ENCODE measurements at places on chromosomes 11 and 22.

- no peak for DNase-seq
These were observed 2.2 kb upstream of the DDX10 start for GRCh38 chr11:108662700-108663099.

DNA sequence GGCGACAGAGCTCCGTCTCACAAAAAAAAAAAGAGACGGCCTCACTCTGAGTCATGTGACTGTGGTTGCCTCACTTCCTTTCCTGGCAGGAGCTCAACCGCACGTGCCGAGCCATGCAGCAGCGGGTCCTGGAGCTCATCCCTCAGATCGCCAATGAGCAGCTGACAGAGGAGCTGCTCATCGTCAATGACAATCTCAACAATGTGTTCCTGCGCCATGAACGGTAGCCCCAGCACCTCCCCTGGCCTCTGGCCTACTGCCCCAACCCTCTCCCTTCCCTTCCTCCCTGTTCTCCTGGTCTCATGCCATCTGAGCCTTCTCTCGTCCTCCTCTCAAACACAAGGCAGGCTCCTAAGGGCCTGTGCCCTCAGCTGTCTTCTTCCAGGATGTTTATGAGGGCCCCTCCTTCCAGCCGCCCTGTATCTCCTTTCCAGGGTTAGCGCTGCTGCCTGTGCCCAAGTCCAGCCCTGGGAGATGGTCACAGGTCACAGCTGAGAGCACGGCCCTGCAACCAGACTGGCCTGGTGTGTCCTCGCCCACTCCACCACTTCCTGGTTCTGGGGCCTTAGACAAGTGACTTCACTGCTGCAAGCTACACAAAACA is 30.7 kb downstream of the TOM1 start:
- DNase-seq, result no peak

DNA sequence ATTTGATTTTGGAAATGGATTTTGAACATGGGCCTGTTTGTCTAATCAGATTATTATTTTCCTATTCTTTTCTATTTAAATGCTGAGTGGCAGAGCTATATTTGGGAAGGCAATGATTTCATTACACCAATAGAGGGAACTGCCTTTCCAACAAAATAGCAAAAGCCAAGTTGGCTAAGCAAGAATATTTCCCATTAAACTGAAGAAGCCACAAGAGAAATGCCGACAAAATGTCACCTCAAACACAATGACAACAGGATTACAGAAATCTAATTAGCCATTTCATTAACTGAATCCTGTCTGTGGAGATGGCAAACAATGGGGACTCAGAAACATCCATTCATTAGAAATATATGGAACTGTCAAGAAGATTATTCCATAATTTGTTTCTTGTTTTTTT is 1593.1 kb upstream of the RAG2 start:
- DNase-seq, result no peak

DNA sequence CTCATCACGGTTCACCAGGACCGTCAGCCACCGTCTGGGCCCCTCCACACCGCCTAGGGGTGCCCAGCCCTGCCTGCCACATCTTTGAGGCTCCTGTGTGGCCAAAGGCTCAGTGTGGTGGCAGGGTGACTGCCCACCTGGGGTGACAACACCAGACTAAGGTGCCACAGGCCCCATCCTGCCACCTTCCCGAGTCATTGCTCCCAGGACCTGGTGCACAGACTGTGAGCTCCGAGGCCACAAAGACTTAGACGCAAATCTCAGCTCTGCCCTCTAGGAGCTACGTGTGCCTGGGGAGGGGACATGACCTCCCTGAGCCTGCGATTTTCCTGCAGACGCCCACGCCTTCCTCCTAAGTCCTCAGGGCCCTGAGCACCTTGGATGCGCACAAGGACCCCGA is 36.5 kb downstream of the KIAA0930 start:
- DNase-seq, result no peak

DNA sequence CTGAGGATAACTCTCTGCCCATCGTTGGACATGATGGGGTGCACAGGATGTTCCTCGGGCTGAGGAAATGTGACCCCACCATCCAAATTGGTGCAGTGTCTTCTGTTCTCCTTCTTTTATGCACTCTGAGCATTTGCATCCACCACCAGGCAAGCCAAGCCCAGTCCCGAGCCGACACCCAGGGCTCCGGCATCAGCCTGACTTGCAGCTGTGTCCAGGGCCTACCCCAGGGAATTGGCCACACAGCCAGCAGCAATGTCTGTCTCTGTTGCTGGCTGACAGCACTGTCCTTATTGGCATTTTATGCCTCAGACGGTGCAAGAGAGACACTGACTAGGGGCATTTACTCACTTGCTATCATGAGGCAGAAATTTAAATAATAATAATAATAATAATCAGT is 25.4 kb upstream of the CPT1A start:
- DNase-seq, result no peak

GRCh38 chr11:16953663-16954062 is 60.6 kb downstream of the PLEKHA7 start:
- no peak for DNase-seq

GRCh38 chr11:76984743-76985142 is 49.5 kb upstream of the B3GNT6 start:
- peak; percentile 28 for DNase-seq

DNA sequence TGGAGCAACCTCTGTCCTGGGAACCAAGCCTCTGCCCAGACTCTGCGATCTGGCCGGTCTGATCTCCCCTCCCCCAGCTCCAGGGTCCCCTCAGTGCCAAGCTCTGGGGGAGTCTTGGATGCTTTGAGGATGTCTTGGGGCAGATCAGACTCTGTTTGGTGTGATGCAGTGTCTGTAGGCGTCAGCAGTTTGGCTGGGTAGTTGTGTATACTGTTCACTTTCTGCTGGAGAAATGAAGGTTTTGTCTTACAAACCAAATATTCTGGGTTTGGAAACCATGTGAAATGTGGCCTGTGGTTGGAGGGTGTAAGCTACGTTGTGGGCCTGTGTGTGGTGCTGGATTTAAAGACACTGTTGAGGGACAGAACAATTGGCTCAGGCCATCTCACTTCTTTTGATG is 4.6 kb downstream of the INSC start:
- DNase-seq, result no peak

- peak; percentile 63 for DNase-seq
These were observed 20.2 kb upstream of the CALCB start for GRCh38 chr11:15053191-15053685.

GRCh38 chr11:69515271-69516245 is 34.1 kb downstream of the LINC01488 start:
- DNase-seq, result no peak

- no peak for DNase-seq
These were observed 152.6 kb downstream of the BARX2 start for GRCh38 chr11:129528296-129528695.

DNA sequence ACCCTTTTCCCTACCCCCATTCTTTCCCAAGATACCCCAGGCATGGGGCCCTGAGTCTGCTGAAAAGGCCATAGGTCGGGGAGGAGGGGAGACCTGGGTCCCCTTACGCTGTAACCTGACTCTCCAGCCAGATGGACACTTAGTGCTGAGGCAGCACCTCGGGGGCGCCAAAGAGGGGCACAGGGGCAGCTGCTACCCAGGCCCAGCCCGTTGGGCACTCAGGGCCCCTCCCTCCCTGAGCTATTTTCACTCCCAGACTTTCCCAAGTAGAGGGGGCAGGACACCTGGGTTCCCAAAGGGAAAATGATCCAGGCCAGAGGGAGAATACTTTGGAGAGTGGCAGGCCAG is 933 bp downstream of the ACTN3 start:
- DNase-seq, result no peak

DNA sequence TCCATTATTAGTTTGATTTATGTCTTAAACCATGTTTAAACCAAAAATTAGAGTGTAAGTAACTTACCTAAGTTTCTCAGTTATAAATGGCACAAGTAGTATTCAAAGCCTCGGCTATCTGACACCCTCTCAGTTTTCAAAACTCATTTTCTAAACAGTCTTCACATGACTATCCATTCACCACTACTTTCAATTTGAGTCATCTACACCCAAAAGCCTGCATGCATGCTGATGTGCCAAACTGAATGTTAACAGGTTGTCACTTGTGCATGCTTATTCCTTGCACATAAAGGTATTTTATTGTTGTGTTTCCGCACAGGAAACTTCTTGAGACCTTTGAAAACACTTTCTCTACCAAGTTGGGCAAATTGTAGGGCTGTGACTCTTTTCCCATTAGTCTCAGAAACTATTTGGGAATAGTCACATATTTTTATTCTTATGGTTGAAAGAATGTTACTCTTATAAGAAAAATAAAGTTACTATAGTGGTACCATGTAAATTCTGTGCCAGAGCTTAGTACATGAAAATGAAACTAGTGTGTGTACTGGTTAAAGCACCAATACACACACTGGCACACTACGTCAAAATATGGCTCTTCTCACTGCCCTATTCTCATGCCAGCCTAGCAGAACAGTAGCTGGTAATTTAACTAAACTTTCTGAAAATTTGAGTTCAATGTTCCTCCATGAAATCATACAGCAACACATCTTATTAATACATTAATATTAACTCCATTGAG is 2.2 kb upstream of the OR51E2 start:
- no peak for DNase-seq

GRCh38 chr11:77195071-77195755 is 67.2 kb downstream of the MYO7A start:
- no peak for DNase-seq
